ENCODE measurements at places on chromosomes 11 and 22. TPM values are rescaled to one million over a fixed set of nuclear protein-coding genes. Genes with fewer than 3 reads are reported as not detected.

Gene KDELR3
- total RNA-seq, result 4.2 TPM

Gene SESN3
- total RNA-seq, result 5.7 TPM

Gene MRGPRX3
- total RNA-seq, result not detected

Gene FDX1
- total RNA-seq, result 23.2 TPM

Gene CD3G
- total RNA-seq, result 0.27 TPM

DNA sequence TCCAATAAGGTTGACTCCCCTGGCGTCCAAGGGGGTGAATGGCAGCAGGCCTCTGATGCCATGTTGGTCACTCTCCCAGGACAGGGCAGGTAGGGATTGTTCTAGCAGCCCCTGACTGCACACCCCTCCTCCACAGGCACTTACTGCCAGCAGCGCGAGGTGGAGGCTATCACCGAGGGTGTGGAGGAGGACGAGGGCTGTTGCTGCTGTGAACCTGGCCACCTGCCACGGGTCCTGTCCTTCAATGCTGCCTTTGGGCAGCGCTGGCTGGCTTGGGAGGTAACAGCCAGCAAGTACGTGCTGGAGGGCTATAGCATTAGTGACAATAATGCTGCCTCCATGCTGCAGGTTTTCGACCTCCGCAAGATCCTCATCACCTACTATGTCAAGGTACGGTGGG is 7.7 kb upstream of the SIPA1 start:
- DNase-seq, result peak; percentile 79

GRCh38 chr11:35549787-35550186 is 24.4 kb upstream of the PAMR1 start:
- DNase-seq, result no peak

DNA sequence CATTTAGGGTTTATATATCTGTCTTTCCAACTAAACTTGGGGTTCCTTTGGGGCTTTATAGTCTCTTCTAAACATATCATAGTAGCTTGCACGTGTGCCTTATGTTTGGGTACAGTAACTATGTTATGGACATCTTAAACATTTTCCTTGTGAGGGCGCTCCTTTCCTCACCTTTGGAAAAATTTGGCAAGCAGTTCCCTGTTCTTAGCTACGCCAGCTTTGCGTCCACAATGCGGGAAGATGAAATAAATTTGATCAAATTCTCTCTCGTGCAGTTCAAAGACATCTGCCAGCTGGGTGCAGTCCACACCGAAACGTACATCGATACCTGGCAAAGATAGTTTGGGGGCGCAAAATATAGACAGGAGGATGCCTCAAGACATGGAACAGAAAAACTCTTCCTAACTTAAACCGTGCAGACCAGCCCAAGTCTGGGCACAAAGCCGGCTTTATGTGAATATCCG is 548 bp downstream of the FDXACB1 start:
- no peak for DNase-seq

- DNase-seq, result no peak
Observed at GRCh38 chr22:47110817-47111443, 348.5 kb downstream of the TBC1D22A start.

- DNase-seq, result no peak
Observed at GRCh38 chr11:73151416-73151815, 9.3 kb upstream of the FCHSD2 start.

GRCh38 chr11:12724301-12725054 is 50.3 kb downstream of the TEAD1 start:
- peak; percentile 70 for DNase-seq

- DNase-seq, result no peak
Observed at GRCh38 chr22:45684169-45684568, 12.5 kb downstream of the ATXN10 start.

GRCh38 chr11:102545701-102546100 is 15.2 kb upstream of the MMP7 start:
- no peak for DNase-seq

DNA sequence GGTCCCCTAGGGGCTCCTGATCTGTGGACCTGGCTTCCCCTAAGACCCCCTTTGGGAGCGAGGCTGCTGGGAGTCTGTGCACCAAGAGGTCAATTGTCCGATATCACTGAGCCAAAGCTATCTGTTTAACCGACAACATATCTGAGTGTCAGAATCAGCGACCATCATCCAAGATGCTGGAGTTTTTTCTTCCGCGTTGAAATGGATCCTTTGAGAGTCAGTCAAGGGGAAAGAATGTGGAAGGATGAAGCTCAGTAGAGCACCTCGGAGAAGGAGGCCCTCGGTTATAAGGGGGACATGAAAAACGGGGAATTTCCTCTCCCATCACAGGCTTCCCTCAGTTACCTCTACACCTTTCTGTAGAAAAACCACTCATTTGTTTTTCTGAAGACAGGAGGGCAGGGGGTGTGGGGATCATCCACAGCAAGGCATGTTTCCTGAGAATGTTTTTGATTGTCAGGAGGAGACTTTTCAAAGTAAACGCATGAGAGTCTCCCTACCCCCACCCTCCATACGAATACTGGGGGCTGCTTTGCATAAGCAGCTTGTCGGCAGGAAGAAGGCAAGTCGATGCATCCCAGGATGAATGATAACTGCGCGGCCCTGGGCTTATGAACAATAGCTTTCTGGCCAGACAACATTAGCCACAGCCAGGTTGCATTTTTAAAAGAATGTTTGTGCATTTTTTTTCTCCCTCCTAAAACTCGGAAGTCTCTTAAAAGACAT is 37.7 kb upstream of the CCND1 start:
- DNase-seq, result no peak

DNA sequence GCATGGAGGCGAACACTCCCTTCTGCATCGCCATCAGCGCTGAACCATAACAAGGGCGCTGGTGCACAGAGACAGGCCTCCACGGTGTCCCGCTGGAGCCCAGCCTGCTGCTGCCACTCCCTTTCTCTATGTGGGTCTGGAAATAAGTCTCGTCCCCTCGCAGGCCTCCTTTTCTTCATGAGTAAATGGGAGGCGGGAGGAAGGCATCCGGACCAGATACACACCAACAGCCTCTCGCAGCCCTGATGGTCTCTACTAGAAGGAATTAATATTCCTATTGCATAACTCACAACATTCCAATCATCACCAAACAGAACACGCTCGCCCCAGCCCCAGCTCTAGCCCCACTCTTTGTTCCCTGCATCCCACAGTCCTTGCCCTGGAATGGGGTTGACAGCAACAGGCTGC is 14.9 kb downstream of the RASD2 start:
- DNase-seq, result no peak

DNA sequence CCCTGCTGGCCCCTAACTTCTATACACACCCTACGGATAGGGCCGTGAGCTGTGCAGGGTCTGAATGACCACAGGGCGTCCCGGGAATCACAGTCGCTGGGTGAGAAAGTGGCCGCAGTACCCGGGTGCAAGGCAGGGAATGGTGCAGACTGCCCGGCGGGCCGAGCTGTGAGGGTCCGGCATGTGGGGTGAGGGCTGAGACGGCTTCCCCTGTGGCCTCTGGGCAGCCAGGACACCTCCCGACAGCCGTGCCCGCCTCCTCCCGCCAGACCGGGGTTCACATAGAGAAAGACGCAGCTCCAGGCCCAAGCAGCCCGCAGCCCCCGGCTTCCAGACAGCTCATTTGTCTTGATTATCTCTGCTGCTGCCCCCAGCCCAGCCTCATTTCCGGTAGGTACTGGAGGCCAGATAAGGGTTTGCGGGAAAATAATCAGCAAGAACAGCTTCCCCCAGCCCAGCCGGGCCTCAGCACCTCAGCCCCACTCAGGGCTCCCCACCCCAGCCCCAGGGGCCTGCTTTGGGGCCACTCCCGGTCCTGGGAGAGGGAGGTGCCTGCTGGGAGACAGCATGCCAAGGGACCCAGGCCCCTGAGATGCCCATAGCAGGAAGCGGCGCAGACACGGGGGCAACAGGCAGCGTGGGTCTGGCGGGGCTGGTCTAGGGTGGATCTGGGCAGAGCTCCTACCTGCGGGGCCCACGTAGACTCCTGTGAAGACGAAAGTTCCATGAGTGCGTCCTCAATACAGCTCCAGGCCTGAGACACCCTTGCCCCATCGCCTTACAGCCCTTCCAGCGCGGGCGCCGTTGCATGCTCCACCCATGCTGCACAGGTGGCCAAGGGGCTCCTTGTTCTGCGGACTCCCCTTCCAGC is 123.1 kb downstream of the BRD1 start:
- DNase-seq, result no peak

DNA sequence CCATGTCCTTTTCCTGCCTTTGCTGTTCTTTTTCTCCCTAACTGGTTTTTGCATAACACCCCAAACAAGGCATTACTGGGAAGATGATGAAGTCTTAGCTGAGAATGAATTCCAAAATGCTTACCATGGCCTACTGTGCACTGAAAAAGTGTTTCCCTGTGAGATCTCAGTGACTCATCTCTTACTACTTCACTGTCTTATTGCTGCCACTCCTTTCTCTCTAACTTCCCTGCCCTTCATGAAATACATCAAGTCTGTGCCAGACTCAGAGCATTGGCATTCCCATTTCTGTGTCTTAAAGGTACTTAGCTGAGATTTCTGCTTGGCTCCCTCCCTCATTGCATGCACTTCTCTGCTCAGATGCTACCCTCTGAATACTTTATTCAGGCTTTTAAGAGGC is 49.1 kb upstream of the MUC15 start:
- DNase-seq, result no peak

DNA sequence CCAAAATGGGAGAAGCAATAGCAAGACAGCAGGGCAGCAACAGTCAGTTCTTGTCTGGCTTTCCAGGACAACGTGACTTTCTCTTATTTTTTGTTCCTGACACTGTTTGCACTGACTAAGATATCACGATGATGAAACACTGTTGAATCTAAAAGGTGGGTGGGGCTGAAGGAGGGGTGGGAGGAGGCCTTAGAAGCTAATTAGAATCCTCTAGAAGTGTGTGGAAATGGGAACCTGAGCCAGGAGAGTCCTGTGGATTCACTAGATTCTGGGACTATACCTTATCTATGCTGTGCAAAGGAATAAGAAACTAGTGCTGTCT is 300.3 kb downstream of the ST3GAL4 start:
- DNase-seq, result no peak

DNA sequence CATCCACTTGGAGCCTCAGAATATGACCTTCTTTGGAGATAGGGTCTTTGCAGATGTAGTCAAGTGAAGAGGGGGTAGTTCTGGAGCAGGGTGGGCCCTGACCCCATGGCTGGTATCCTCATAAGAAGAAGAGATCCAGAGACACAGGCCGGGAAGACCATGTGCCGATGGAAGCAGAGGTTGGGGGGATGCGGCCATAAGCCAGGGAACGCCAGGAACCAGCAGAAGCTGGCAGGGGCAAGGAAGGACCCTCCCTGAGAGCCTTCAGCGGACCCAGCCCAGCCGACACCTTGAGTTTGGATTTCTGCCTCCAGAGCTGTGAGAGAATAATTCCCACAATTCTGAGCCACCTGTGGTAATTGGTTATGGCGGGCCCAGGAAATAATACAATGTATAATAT is 26.1 kb upstream of the SMIM38 start:
- DNase-seq, result no peak

GRCh38 chr11:78000193-78000592 is 5.7 kb upstream of the INTS4 start:
- no peak for DNase-seq

All from left ventricle myocardium superior (tissue), 1 donor.